ENCODE measurements at places on chromosomes 16 and 17. TPM values are rescaled to one million over a fixed set of nuclear protein-coding genes. Genes with fewer than 3 reads are reported as not detected.

DNA sequence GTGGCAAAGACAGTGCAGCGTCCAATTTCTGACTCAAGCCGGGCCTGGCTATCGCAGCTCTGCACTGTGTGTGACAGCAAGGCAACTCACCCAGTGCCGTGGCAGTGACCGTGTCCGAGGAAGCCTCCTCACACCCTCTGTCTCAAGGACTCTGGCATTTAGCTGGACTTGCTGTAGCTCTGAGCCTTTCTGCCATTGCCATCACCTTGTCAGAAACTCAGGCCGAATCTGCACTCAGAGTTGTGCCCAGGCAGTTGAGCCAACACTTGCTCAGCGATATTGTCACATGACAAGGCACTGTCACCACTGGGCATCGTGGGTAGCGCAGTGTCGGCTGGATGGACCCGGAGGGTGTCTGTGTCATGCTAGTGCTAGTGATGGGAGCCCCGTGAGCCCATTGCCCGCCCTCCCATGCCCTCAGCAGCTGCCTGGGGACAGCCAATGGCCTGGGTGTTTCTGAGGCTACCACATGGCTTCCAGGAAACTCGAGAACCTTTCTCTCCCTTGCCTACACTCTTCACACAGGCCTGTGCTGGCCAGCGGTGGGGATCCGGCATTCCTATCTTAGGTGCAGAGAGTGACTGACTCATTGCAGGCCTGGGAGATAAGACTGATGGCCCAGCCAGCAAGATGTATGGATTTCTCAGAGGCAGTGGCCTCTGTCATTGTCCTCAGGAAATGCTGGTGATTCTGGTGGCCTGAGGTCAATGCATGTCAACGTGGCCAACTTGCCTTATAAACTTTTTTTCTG lies 22.1 kb upstream of the STH start:
- DNase-seq, result no peak

The CACNG3 gene
- total RNA-seq, result not detected

DNA sequence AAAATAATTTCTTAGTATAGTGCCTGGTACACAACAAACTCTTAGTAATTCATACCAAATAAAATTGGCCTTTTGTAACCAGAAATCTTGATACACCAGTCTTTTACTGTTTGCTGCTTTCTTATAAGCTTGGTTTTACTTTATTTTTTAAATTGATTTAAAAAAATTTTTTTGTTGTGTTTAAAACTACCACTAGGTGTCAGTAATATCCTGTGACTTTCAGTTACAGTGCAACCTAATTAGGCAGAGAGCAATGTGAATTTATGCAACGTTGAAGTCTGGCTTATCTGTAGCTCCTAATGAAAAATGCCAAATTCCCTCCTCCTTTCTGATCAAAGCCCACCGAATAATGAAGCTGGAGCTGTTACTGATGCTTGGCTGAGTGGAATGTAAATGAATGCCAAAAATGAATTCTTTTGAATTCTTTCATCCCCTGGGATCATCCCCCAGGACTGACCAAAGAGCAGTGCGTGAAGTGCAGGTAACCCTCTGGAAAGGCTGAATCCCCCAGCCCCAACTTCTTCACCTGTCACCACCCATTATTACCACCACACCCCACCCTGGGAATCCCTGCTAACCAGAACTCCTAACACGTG lies 3.8 kb downstream of the ERCC4 start:
- peak; percentile 78 for DNase-seq

DNA sequence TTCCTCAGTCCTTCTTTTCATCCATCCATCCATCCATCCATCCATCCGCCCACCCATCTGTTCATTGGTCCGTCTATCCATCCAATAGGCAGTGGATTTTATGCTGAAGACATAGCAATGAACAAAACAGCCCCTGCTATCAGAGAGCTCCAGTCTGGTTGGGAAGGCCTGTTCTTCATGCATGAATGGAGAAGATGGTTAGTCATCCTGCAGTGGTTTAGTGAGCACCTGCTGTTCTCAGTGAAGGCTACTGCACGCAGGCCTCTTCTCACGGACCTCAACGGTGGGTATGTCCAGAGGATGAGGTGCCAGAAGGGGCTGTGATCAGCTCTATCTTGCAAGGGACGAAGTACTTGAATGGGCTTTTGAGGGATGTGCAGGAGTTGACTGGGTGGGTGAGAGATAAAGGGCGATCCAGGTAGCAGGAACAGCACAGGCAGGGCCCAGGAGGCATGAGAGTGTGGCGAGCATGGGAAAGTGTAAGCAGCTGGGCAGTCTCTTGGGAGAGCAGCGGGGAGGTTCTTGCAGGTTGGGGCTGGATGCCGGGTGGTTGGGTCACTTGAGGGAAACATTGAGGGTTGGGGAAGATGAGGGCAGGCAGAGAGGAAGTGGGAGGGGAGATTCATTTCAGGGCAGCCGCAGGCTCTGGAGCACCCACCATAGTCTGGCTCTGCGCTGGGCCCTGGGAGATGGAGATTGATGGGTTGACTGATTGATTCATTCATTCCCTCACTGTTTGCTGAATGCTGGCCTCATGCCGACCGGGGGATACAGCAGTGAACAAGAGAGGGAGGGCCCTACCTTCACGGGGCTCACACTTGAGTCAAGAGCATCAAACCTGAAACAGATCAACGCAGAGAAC lies 115.0 kb upstream of the CIBAR2 start:
- DNase-seq, result no peak

DNA sequence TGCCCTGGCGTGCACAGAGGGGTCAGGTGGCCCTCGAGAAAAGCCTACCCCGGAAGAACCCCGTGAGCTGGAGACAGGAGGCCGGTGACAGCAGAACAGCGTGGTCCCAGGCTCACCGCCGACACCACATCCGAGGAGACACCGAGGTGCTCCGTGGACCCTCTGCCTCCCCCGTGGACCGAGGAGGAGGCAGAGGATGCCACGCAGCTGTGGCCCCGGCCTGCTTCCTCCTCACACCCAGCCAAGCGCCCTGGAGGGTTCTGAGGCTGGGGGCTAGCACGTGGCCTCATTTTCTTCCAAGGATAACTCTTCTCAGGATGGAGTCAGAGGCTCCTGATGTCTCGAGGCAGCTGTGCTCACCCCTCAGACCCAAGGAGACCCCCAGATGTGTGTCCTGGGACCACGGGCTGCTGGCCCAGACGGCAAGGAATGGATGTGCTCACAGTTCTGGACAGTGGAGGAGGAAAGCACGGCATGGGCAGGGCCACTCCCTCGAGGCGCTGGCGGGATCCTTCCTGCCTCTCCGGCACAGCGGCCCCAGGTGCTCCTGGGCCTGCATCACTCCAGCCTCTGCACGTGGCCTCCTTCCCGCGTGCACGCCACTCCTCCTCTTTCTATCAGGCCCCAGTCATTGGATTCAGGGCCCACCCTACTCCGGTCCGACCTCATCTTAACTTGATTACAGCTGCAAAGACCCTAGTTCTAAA lies 4.4 kb upstream of the PVALEF start:
- DNase-seq, result no peak
